Activated naive CD4-positive, alpha-beta T cell treated with anti-CD3 and anti-CD28 coated beads, Interleukin-2, amount 50 U/mL, for 72 hours (primary cell): ENCODE measurements at places on chromosomes 12 and 14. TPM values are rescaled to one million over a fixed set of nuclear protein-coding genes. Genes with fewer than 3 reads are reported as not detected.

DNA sequence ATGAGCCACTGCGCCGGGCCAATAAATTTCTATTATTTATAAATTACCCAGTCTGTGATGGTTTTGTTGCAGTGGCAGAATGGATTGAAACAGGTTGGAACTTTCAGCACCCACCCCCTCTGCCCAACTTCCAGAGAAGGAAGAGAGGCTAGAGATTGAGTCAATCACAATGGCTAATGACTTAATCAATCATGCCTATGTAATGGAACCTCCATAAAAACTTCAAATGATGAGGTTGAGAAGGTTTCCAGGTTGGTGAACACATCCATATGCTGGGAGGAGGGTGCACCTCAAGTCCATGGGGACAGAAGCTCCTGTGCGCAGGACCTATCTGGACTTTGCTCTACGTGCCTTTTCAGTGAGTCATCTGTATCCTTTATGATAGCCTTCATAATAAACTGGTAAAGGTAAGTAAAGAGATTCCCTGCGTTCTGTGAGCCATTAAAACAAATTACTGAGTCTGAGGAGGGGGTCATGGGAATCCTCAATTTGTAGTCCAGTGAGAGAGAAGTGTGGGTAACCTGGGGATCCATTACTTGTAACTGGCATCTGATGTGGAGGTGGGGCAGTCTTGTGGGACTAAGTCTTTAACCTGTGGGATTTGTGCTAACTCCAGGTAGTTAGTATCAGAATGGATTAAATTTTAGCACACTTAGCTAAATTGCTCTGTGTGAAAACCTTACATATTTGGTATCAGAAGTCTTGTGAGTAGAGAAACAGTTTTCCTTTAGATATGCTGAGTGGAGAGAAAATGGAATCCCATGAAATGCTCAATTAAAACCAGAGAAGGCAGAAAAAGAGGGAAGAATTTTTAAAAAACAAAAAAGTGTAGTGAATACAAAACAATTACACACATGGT is 11.7 kb upstream of the NGDN start:
- DNase-seq, result no peak

DNA sequence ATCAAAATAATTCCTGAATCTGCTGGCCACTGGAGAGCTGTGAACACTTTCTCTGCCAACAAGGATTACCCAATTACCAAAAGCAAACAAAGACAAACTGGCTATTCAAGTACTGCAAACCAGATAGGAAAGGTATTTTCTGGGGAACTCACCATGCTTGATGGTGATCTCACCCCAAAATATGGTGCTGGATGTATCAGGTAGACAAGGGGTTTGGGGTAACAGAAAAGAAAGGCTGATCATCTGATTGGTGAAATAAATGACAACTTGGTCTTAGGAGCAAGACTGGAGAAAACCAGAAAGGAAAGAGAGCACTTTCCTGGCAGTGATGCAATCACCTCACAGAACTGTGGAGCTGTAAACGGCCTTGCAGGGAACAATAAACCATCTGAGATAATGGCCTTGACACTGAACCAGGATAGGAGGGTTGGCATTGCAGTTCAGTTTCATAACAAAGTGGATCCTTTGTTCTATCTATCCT is 31.0 kb upstream of the NPFF start:
- no peak for DNase-seq

DNA sequence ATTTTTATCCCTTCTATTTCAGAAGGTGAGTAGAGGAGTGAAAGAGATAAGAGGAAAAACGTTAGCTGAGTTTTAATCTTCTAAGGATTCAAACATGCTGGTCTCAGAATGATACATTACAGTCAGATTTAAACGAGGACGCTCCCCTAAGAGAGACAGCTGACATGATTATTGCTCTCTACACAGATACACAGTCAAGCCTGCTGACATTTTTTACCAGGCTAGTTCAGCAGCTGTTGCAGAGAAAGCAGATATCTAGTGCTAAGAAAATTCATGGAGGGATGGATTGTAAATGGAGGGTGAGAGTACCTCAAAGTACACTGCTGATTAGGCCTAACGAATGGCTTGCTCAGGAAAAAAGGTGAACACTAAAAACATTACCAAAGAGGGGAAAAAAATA is 31.9 kb upstream of the SOS2 start:
- DNase-seq, result no peak

GRCh38 chr14:52473557-52473956 is 78.7 kb downstream of the TXNDC16 start:
- DNase-seq, result no peak

DNA sequence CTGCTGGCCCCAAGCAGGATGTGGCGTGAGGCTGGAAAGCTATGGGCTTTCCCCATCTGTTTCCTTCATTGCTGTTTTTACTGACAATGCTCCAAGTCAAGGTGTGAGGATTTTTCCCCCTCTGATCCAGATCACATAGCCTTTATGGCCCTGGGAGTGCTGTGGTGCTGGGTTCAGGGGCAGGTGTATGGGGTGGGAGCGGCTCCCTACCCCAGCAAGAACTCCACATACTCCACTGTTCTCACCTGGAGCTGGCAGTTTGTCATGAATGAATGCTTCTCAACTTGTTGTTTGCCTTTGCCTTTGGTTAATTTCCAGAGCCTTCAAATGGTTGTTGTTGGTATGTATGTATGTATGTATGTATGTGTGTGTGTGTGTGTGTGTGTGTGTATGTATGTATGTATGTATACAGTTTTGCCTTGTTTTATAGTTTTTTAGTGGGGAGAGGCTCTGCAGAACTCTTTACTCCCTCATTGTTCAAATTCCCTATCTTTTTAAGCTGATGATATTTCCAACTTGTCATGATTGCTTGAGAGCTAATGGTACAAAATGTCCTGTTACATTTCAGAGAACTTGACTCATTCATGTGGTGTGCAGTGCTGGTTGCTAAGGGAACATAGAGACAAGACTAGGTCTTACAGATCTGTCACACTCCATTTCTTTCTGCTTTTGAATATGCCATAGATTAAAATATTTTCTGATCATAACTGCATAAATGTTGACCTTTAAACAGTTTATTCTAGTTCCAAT is 36.6 kb upstream of the ASPG start:
- no peak for DNase-seq

The NELL2 gene
- 47.5 TPM for total RNA-seq

The LRRC23 gene
- total RNA-seq, result 4.0 TPM

GRCh38 chr12:115364921-115365320 is 680.9 kb upstream of the TBX3 start:
- DNase-seq, result no peak
